ENCODE measurements at places on chromosomes 12 and 14.

GRCh38 chr12:29711381-29711780 is 72.4 kb downstream of the TMTC1 start:
- no peak for DNase-seq

DNA sequence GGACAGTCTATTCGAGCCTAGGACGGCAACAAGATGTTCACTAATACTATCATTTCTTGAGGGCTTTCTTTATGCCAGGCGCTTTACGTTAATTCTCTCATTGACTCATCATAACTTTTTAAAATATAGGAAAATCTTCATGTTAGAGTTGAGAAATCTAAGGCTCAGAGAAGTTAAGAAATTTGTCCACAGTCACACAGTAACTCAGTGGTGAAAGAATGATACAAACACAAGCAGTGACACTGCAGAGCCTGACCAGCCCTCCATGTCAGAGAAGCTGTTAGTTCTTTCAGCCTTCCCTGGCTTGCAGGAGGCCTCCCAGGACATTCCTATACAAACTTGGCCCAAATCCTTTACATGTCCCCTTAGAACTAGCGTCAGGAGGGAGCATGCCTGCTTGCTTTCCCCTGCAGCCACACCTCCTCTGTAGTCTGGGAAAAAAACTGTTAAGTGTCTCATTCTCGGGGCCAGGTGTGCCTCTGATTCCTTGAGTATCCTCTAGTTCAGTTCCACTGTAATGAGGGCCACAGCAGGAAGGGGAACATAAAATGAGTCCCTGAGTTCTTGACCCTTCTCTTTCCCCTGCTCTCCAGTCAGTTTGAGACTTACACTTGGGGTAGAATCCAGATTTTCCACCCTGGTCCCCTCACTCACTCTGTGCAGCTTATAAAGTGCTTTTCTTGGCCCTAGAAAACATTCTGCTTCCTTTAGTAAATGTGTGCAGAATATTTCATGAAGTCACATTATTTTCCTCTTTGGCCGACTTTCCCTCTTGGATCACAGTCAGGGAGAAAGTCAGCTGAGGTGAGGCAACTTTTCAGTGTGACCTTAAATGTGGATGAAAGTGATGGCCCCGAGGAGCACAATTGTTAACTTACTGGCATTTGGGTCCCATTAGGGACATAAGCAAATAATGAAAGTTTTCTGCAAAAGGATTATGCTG is 152.2 kb upstream of the HIF1A start:
- no peak for DNase-seq

GRCh38 chr12:12159988-12160387 is 89.2 kb downstream of the BCL2L14 start:
- no peak for DNase-seq

DNA sequence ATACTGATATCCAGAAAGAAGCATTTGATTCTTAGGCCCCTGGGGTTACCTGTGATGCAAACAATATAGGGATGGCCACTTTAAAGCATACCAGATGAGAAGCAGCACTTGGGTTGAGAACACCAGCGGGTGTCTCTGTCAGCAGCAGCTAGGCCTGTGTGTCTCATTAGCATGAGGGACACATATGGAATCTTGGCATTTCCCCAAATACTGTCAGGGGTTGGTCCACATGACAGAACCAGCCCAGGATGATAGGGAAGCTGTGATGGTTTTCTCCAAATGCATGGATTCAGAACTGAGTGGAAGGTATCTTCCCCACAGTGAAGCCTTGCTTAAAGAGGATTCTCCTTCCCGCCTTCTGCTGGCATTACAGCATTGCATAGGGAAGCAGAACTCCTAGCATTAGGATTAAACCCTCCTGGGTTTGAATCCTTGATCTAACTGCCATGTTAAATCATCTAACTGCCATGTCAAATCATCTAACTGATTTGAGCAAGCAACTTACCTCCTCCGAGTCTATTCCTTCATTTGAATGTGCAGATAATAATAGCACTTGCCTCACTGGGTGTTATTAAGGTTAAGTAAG is 111.5 kb upstream of the WSCD2 start:
- no peak for DNase-seq

DNA sequence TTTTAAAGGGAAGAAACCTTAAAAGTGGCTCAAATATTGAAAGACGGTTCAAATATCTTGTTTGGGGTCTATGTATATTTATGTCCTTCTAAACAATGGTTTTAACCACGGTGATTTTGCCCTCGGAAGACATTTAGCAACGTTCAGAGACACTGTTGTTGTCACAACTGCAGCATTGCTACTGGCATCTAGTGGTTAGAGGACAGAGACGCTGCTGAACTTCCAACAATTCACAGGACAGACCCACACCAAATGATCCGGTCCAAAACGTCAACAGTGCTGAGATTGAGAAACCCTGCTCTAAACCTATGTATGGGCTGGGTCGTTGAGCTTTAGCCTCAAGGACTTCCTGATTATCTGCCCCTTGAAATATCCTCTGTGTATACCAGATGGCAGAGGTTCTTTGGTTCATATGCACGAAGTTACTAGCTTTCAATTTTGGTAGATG is 1.7 kb downstream of the ANGEL1 start:
- DNase-seq: no peak

GRCh38 chr12:32897687-32898573 is 1.4 kb upstream of the PKP2 start:
- no peak for DNase-seq

GRCh38 chr14:49982082-49982481 is 89.2 kb downstream of the ARF6 start:
- DNase-seq: no peak

GRCh38 chr14:52355526-52355925 is 41.4 kb downstream of the PTGER2 start:
- no peak for DNase-seq

DNA sequence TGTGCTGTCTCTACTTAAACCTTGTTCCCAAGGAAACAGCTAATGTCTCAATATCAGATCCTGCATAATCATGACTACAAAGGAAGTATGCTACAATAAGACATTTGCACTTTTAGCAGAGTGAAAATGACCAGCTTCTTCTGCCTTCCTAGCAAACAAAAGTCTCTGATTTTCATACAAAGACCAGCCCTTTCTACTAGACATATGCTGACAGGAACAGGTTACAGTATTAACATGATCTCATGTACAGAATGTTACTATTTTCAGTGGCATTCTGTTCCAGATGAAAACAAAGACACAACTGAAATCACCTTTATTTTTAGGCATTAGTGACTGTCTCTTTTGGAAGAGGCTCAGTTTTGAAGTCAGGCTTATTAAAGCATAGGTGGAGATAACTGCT is 228.6 kb downstream of the MED13L start:
- no peak for DNase-seq

- no peak for DNase-seq
These were observed 68.1 kb upstream of the KRR1 start for GRCh38 chr12:75579552-75579951.

DNA sequence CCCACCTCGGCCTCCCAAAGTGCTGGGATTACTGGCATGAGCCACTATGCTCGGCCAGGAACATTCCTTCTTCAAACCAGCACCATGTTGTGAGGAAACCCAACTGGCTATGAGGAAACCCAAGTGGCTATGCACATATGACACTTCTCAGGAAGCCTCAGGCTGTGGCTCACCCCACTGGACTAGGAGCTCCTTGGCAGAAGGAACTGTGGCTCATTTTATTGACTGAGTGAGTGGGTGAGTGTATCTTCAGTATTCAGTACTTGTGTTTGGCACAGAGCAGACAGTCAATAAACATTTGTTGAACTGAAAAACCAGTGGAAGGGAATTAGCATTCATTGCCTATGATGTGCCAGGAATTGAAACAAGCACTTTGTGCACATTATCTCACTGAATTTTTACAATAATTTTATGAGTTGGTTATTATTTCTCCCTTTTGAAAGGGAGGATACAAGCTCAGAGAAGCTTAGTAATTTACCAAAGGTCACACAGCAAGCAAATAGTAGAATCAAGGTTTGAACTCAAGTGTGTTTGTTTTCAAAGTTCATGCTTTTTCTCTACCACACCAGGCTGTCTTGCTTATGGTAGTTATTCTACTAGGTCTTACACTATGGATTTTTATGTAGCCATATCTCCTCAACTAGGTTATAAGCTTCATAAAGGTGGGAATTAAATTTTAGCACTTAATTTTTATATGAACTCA is 121.6 kb downstream of the VEZT start:
- no peak for DNase-seq

GRCh38 chr14:37673439-37673838 is 78.0 kb downstream of the TTC6 start:
- DNase-seq: no peak

- no peak for DNase-seq
These were observed 274.0 kb downstream of the VRK1 start for GRCh38 chr14:97071177-97071576.

DNA sequence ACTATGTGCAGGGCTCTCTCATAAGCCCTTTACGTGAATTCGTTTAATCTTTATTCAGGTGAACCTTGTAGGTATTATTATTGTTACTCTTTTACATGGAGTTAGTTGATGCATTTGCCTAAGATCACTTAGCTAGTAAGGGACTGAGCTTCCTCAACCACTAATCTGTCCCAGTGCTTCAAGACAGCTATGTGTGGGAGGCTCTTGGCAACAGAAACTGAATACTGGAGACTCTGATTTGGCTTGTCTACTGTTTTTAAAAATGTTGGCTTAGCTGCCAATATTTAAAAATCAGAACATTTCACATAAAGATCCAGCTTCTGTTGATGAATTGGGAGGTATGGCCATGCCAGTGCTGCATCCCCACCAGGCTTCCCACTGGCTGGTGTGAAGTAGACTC is 6.8 kb downstream of the KNTC1 start:
- DNase-seq: no peak

DNA sequence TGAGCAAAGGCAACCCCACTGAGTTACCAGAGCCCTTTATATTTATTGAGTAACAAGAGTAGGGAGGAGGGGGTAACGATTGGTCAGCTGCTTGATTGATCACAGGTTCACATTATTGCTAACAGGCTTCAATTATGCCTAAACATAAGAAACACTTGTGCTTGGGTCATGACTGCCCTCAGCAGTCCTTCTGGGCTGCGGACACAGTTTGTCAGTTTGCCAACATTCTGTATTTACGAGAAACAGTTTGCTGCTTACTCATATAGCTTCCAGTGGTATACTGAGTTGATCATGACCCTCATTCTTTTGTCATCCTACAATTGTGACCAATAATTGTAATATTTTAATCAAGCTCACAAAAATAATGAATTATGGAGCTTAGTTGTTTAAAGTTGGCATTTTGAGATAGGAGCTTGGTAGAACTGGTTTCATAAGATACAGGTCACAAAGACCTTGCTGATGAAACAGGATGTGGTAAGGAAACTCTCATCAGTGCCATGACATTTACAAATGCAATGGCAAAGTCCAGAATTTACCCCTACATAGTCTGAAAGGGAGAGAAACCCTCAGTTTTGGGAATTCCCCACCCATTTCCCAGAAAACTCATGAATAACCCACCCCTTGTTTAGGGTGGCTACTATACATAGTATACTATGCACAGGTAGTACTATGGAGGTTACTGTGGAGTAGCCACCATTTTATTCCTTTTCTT is 1421.0 kb upstream of the FLRT2 start:
- DNase-seq: no peak

DNA sequence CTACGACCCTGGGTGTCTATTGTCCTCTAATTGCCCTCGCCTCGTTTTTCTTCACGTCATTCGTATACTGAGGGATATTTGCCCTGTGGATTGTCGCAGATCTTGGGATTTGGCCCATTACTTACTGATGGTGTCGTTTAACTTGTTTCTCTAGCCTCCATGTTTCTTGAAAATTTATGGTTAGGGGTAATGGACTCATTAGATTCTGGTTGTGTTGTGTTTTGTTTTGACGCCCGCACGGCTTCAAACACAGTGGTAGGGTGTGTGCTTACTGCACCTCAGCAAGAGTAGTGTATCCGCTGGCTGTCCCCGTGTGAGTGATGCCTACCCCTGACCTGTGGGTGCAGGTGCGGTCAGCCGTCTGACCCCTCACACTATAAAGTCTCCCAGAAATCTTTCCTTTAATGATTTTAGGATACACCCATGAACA is 874 bp upstream of the RNU6-8 start:
- no peak for DNase-seq

- no peak for DNase-seq
These were observed 31.9 kb downstream of the SLC39A9 start for GRCh38 chr14:69430306-69430939.

DNA sequence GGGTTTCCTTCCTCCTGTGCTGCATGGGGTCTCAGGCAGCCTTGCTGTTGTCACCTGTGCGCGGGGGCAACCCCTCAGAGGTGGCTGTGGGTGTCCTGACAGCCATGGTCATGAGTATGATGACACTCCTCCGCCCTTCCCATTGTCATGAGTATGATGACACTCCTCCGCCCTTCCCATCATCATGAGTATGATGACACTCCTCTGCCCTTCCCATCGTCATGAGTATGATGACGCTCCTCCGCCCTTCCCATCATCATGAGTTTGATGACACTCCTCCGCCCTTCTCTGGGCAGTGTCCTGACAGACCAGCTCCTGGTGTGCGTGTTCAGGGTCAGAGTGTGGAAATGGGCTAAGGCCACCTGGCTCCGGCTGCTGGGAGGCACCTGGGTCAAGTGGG is 40.0 kb downstream of the FBRSL1 start:
- no peak for DNase-seq

DNA sequence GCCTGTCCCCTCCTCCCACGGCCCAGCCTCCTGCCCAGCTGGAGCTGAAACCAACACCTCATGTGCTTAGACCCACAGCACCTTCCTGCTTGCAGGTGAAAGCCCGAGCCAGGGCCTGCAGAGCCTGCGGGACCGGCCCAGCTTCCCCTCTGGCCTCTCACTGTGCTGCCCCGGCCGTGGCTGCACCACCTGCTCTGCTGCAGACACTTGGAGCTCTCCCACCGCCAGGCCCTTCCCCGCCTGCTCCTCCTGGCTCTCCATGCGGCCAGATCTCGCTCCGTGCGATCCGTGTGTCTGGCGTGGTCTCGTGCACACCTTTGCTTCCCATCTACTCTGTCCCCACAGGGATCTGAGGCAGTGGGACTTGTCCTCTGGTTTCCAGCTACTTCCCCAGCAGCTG is 72.2 kb upstream of the FBRSL1 start:
- DNase-seq: no peak

- no peak for DNase-seq
These were observed 5.2 kb downstream of the RITA1 start for GRCh38 chr12:113190761-113191160.

GRCh38 chr12:1457901-1458300 is 136.5 kb downstream of the FBXL14 start:
- DNase-seq: no peak

DNA sequence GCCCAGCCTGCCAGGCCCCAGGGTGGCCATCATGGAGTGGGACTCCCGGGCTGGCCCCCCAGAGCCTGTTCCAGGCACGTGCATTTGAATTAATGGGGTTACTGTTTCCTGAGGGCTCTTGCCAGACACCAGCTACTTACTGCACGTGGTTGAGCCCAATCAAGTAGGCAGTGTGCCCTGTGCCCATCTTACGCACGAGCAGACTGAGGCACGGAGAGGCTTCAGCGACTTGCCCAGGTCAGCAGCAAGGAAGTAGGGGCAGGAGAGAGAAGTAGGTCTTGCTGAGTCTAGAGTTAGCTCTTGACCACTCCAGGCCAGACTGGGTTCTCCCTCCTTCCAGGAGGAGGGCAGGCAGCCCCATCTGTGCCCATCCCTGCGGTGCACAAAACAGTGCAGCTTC is 67.7 kb downstream of the DIO3 start:
- no peak for DNase-seq

GRCh38 chr14:95445676-95446075 is 70.8 kb downstream of the SYNE3 start:
- DNase-seq: no peak

GRCh38 chr12:28189784-28190320 is 404 bp upstream of the CCDC91 start:
- no peak for DNase-seq

GRCh38 chr12:114004402-114004801 is 38.3 kb upstream of the RBM19 start:
- no peak for DNase-seq
